ENCODE measurements at places on chromosomes 2 and 18.

DNA sequence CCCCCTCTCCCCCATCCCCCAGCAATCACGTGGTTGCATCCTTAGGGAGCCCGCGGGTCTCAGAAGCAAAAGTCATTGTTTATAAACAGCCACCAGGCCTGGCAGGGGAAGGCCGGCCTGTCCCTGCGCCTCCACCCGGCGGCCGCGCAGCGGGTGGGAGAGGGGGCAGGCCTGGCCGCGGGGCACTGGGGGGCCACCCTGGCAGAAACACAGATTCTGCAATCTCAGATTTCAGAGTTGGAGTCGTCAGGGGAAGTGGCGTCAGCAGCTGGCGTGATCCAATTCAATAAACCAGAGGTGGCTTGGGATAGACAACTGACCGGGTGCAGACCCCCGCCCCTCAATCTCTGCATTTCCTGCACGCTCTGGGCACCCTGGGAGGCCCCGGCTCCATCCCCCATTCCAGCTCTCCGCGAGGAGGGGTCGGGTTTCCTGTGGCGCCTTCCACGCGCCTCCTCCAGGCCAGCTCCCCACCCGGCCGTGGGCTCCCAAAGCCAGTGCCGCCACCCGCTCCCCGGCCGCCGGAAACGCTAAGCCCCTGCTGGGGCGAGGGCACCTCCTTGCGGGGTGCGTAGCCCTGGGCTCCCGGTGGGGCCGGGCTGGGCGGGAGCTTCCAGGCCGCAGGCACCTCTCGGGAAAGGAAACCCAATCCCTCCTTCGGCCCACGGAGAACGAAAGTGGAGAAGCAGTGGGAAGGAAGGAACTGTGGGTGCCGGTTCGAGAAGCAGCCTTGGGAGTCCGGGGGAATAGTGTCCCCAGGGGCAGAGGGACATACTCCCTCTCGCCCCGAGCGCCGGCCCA is 1.1 kb downstream of the BIN1 start:
- DNase-seq: no peak

GRCh38 chr2:207143215-207144172 is 22.3 kb downstream of the KLF7 start:
- DNase-seq: no peak

- DNase-seq: no peak
Measured at GRCh38 chr2:223998948-223999347, 40.1 kb downstream of the SERPINE2 start.

- no peak for DNase-seq
Measured at GRCh38 chr18:10040287-10041011, 126.6 kb downstream of the VAPA start.

- no peak for DNase-seq
Measured at GRCh38 chr18:54750350-54750749, 77.9 kb upstream of the RAB27B start.

GRCh38 chr2:74417197-74417596 is 4.2 kb downstream of the C2orf81 start:
- DNase-seq: no peak

- DNase-seq: no peak
Measured at GRCh38 chr2:120445449-120446143, 99.7 kb downstream of the INHBB start.

DNA sequence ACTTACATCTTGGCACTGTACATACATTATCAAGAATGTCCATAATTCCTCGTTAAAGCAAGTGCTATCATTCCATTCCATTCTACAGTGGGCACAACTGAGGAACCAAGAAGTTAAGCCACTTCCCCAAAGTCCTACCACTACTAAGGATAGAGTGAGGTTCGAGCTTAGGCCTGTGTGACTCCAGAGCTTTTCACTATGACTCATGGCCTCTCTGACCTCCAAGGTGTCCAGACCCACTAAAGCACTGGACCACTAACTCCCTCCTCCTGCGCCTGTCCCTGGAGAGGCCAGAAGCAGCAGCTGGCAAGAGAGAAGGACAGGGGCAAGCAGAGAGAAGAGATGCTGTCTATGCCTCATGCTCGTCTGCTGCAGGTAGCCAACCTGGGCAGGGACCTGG is 117.0 kb downstream of the ZBTB7C start:
- no peak for DNase-seq

DNA sequence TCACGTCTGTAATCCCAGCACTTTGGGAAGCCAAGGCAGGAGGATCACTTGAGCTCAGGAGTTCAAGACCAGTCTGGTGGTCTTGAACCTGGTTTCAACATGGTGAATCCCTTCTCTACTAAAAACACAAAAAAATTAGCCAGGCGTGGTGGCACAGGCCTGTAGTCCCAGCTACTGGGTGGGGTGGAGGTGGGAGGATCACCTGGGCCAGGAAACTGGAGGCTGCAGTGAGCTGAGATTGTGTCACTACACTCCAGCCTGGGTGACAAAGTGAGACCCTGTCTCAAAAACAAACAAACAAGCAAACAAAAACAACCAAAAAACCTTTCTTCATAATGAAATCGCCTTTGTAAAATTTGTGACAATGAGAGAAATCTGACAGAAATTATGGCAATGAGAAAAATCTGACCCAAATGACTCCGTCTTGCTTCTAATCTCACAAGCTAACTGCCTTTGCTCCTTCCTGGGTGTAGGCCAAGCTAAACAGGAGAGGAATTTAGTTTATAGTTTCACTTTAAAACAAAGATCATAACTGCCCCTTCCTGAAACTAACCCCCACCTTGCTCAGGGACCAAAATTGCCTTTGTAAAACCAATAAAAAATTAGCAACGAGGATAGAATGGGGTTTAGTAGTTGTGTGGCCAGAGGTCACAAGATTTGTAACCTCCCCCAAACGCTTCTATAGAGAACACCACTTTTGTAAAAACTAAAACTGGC is 60.7 kb upstream of the KIF5C start:
- no peak for DNase-seq

GRCh38 chr2:142136571-142136970 is 5.8 kb upstream of the LRP1B start:
- no peak for DNase-seq

- no peak for DNase-seq
Measured at GRCh38 chr18:50439460-50440015, 64.7 kb downstream of the SKA1 start.

DNA sequence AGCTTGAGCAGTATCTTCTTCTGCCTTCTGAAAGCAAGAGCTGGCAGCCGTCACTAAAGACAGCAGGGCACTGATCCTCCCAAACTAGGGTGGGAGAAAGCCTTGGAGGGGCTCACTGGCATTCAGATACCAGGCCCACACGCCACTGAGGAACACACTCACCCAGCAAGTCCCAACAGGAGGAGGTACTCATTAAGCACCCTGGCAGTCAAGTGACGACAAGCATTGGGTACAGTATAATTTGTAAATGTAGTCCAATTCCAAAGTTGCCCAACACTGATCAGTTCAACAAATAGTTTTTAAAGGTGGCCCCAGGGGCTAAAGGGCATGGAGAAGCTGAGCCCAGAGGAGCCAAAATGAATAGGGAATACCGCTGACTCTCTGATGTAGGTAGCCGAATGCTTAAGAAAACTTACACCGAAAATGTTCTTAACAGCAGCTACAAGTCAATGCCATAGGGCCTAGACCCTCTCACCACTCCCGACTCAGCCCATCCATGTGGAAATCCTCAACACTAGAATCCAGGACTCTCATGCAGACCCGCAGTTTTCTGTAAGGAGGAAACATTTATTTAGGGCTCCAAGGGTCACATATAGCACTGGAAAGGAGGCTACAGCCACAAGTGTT is 9.9 kb downstream of the LIMS2 start:
- no peak for DNase-seq

DNA sequence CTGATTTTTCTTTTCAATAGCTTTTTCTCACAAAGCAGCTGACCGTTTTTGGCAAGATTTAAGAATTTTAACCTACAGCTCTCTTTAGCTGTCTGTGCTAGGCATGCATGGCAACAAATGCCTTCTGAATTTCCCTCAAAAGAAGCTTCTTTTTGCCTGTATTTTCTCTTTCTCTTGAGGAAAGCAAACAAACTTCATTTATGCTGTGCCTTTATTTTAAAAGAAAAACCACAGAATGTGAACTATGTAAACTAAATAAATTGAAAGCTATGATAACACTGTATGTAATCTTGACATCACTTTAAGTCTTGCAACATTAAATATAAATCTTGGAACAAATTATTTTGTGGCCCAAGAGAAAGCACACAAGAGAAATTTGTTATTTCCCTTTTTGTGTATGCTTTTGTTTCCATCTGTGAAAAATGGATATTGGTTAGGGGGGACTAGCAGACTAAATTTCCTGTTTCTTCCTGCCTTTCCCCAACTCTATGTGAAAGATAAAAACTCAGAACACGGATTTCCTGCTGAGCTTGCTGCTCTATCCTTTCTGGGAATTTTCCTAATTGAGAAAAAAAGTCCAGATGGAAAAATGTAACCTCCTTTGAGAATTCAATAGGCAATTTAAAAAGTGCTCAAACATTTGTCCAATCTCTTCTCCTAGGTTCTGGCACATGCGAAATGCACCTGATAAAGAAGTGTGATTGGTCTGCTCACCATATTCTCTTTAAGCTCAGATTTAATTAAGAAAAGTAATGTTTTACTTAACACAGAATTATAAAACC is 20.9 kb upstream of the TFPI start:
- DNase-seq: no peak

DNA sequence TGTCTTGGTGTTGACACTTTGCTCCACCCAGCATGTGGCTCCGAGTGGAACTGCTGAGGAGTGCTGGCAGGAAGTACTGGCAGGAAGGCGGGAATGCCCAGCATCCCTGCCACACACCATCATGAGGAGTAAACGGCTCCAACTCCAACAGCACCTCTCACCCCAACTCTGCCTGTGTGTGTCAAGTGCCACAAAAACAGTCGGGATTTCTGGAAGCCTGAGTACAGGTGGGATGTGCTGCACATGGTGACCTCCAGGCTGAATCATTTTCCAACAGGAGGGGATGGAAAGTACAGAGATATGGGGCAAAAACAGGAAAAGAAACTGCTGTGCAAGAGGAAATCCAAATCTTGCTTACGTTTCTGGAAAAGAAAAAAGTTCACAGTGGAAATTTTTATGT is 53.6 kb downstream of the PARD6G start:
- DNase-seq: no peak

DNA sequence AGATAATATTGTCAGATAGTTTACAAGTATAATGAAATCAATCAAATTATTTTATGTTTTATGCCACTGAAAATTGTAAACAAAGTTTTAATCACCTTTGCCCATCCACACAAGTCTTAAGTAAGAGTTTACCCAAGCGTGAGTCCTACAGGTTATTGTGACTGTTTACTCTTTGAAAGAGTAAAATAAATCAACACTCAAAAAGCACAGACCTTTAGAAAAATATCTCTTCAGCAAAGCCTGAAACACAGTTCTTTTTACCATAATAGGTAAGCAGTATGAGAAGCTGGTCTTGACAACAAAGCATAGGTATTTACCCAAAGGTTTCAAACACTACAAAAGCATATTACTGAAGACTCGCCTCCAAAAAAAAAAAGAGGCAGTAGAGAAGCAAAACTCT is 3.7 kb downstream of the ROCK2 start:
- no peak for DNase-seq

- DNase-seq: no peak
Measured at GRCh38 chr2:227016894-227017293, 147.1 kb downstream of the COL4A4 start.

- DNase-seq: no peak
Measured at GRCh38 chr18:77250501-77250925, 865 bp downstream of the GALR1 start.

GRCh38 chr2:28904802-28905457 is 10.5 kb downstream of the WDR43 start:
- DNase-seq: no peak

GRCh38 chr2:201471732-201472393 is 20.3 kb downstream of the STRADB start:
- no peak for DNase-seq

DNA sequence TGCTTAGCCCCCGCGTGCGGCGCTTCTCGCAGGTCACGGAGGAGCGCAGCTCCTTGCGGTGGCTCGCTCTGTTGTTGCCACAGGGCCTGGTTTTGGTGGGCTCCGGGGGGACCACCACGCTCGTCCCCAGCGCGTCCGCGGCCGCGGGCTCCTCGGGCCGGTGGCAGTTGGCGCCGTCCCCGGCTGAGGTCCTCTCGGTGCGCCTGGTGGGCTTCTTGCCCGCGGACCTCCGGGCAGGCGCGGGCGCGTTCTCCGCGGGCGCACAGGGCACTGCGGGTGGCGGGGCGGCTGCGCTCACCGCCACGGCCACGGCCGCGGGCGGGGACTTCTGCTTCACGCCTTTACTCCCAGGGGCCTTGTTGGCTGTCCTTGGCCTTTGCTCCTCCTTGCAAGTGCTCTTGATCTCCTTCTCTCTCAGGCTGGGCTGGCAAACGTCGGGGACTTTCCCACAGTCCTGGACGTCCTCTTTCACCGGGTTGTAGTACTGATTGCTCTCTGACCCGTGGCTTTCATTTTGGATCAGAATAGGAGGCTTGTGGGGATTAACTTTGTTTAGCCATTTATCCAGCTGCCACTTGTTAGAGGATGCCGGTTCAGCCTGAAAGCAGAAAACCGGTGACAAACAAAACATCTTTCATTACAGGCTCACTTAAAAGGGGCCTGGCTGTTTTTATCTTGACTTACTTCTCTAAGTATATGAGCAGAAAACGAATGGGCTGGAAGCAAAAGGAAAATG is 104.0 kb upstream of the REV1 start:
- DNase-seq: no peak

- no peak for DNase-seq
Measured at GRCh38 chr2:164792316-164793170, 49.1 kb downstream of the COBLL1 start.

DNA sequence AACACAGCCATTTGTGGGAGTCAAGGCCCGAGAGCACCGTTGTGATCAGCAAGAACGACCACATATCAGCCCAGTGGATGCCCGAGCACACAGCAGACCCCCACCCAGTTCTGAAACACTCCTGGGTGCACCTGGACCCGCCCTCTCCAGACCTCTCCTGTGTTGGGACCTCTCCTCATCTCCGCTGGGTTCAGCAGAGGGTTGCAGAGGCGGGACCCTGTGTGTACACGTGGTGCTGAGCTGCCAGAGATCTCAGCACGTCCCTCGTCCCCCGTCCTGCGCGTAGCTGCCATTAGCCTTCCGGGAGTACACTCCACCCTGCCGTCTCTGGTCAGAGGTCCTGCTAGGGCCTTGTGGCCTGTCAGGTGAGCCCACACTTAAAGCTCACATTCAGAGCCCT is 51.7 kb downstream of the ADI1 start:
- no peak for DNase-seq

GRCh38 chr2:187302116-187302515 is 145.9 kb downstream of the CALCRL start:
- no peak for DNase-seq

- no peak for DNase-seq
Measured at GRCh38 chr2:46299365-46300263, 2.4 kb downstream of the EPAS1 start.

DNA sequence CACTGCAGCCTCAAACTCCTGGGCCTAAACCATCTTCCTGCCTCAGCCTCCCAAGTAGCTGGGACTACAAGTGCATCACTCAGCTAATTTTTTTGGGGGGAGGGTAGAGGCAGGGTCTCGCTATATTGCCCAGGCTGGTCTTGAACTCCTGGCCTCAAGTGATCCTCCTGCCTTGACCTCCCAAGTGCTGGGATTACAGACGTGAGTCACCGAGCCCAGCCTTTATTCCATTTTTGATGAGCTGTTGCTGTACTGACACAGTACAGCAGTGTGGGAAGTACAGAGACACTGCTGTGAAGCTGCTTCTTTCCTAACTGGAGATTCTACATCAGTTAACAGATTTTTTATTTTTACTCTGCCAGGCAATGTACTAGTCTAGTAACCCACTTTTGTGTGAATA is 18.8 kb downstream of the PTRHD1 start:
- DNase-seq: no peak

All from stimulated activated CD8-positive, alpha-beta memory T cell treated with anti-CD3 and anti-CD28 coated beads, Interleukin-2, amount 100 ng/mL, for 1 hour (primary cell).